Suppressor macrophage treated with lipopolysaccharide for 4 hours (primary cell): ENCODE measurements at places on chromosomes 13 and 19.

GRCh38 chr13:97328222-97328790 lies 105.7 kb upstream of the RAP2A start:
- DNase-seq = no peak

DNA sequence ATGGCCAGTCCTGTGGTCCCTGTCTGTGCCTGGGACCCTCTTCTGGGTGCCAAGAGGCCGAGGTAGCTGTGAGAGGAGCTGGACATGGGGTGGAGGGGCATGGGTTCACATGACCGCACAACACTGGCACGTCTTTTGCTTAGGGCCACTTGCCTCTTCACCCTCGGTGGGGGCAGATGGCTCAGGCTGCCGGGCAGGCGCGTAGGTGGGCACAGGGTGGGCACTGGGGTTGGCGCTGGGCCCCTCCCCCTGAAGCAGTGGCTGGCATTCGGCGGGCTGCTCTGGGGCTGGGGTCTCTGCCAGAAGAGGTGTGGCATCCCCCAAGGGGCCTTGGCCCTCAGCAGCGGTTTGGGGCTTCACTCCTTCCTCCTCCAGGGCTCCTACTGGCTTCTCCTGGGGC lies 8.4 kb downstream of the PALM3 start:
- DNase-seq = no peak

GRCh38 chr19:51594774-51595109 lies 23.7 kb downstream of the ZNF175 start:
- no peak for DNase-seq

DNA sequence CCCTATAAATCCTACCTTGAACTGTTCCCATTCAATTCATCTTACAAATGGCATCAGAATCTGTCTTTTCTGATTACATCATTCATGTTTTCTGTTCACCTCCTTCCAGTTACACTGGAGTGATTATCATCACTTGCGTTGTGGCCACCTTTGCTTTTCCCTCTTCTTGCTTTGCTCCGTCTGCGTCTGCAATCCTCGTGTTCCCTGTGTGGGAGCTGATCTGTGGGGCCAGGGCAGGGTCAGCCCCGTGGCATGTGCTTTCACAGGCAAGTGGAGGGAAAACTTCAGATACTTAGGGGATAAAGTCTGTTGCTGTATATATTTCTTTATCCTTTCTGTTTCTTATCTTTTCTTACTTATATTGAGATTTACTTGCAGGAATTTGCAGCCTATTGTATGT lies 277.7 kb downstream of the SLC7A1 start:
- no peak for DNase-seq

- no peak for DNase-seq
Observed at GRCh38 chr19:13152356-13152973, 2.3 kb downstream of the IER2 start.

DNA sequence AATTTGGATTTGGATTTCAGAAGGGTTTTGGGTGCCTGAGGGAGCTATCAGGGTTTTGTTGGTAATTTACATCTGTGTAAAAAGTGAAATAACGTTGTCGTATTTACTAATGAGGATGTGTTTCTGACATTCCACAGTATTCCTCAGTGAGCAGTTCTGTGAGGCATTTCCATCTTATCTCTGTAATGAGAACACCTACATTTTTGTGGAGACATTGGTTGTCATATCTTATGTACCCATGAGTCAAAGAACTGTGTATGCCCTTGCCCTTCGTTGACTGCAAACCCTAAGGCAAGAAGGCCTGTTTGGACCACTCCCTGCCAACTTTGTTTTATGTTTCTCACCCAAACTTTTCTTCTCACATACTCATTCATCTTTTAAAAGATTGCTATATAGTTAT lies 14.2 kb upstream of the IL17D start:
- DNase-seq = no peak

DNA sequence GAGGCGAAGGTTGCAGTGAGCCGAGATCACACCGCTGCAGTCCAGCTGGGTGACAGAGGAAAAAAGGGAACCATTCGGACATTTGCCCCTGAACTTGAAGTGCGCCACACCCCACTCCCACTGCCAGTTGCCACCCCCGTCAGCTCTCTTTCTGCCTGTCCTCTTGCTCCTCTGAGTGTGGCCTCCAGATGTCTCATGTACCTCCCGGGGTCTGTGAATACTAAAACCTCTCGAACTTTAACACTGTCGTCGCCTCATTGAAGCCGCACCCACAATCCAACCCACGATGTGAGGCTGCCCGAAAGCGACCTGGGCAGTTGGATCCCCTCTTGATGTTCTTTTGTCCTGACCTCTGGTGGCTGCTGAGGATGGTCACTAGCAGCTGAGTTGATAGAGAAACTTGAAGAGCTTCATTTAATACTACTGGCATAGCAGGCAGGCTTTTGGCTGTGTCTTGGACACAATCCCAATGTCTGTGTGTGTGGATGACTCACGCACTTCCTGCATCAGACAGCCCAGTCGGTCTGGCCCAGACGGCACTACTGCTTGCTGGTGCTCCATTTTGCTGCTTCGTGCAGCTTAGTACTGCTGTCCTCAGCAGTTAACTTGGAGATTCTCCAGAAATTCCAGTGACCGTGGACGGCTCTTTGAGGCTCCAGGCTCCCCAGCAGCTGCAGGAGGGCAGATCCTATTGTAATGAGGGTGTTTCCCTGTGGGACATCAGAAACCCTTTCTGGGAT lies 4.2 kb downstream of the FPR3 start:
- peak; percentile 90 for DNase-seq

- peak; percentile 47 for DNase-seq
Observed at GRCh38 chr13:66994097-66994496, 236.0 kb downstream of the PCDH9 start.

DNA sequence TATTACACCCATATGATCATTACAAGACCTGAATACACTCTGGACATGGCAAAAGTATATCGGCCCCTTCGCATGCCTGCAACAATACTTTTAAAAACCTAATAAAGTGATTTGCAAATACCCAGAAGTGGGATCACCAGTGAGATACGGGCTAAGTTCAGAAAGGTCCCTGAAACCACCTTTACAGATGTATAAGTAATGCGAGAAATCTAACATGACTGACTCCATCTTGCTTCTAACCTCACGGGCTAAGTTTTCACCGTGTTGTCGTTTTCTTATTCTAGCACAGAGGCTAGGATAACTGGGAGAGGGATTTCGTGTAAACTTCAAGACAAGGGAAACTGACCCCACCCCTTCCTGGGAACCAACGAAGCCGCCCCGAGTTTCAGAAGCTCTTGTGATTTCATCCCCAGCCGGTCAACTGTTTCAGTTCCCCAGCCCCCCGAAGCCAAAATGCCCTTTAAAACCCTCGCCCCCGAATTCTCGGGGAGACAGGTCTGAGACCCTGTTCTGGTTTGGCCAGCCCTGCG lies 703 bp downstream of the NEK3 start:
- DNase-seq = peak; percentile 66

DNA sequence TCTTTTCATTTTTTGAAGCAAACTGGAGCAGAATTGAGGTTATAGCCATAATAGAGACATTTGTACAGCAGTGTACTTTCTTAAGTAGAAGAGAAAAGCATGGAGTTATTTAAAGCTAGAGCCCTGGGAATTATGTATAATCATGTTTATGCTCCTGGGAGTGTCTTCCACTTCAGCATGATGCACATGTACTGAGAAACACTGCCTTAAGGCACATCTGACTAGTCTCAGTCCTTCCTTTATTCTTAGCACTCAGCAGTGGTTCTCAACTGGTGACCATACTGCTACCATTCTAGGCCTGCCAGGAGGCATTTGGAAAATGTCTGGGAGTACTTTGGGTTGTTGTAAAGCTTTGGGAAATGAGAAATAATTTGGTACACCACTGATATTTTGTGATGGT lies 45.8 kb downstream of the VWA8 start:
- no peak for DNase-seq

DNA sequence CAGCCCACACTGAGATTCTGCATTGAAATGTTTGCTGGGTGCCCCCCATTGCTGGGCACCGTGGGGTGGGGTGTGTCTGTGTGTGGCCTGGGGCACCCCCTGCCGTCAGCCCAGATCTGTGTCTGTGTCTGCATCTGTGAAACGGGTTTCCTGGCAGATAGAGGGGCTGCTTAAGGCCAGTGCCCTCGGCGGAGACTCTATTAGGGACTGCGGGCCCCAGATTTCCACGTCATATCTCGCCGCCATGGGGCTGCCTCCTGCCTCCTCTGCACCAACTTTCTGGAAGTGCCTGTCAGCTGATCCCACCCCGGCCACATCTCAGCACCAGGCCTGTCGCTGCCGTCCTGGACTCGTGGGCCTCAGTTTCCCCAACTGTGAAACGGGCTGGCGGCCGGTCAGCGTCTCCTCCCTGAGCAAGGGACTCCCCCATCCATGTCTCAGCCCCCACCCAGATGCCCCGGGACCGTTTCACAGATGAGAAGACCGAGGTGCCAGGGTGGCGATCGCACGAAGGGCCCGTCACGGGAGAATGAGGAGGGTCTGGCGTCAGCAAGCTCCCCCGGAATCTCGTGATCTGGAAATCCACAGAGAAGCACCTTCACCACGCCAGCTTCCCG lies 21.4 kb downstream of the ARID3A start:
- DNase-seq = no peak

DNA sequence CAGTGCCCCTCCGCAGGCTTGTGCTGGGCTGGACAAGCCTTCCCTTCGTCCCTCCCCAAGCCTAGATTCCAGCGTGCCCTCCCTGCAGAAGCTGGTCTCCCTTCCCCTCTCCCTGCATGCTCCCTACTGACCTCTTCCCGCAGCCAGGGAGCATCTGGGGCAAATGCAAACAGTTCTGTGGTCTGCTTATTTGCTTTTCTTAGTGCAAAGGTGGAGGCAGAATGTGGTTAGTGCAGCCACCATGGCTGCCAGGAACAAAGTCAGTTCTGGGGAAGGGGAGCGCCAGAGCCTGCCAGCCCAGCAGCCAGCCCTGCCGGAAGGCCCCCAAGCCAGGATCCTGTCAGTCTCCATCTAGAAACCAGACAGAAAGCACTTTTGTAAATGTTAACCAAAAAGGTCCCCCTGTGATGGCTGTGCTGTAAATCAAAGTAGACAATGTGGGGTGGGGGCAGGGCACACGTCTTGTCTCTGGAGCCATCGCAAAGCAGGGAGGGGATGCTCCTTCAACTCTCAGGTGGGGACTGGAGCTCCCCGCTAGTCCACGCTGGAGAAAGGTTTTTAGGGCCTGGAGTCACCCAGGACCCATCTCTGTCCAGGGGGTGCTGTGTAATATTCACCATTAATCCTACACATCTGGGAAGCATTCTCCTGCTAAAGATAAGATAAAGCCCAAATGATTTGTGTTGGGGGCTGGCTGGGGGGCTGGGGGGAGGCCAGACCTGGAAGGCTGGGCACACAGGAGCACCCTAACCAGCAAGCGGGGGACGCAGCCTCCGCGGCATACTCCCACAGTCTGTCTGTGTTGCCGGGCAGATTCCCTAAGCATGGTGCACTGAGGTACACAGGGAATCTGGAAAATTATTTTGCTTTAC lies 30.9 kb downstream of the SERP2 start:
- no peak for DNase-seq

DNA sequence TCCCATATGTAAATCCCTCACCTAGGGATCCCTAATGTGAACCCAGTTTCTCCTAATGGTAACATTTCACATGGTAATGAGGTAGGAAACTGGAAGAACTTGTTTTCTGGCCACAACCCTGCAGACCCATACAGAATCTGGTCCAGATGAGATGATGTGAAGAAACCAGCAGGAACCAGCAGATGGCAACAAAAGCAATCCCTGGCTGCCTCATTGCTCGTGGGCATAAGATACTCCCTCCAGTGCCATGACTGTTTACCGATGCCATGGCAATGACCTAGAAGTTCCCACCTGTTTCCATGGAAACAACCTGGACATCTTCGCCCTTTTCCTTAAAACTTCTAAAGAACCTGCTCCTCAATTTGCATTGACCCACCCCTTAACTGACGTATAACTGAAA lies 1.4 kb upstream of the CD209 start:
- DNase-seq = peak; percentile 27

DNA sequence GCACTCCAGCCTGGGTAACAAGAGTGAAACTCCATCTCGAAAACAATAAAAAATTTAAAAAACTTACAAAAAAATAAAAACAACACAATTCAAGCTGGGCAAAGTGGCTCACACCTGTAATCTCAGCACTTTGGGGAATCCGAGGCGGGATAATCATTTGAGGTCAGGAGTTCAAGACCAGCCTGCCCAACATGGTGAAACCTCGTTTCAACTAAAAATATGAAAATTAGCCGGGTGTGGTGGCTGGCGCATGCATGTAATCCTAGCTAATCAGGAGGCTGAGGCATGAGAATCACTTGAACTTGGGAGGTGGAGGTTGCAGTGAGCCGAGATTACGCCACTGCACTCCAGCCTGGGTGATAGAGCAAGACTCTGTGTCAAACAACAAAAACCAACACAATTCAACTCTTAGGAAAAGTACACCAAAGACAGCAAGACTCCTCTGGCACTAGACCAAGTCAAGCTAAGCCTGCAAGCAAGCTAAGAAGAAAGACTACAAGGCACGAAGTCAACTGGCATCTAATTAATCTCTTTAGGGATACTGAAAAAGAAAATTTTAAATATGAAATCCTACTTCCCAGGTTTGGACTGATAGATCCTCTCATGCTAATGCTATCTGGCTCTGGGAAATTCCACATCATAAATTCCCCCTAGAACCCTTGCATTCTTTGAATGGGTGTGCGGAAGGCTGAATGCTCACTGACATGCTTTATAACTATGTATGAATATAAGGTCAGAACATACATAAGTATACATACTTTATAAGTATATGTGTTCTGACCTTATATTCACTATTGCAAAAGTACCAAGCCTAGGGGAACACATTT lies 7.9 kb downstream of the PBX4 start:
- DNase-seq = no peak

DNA sequence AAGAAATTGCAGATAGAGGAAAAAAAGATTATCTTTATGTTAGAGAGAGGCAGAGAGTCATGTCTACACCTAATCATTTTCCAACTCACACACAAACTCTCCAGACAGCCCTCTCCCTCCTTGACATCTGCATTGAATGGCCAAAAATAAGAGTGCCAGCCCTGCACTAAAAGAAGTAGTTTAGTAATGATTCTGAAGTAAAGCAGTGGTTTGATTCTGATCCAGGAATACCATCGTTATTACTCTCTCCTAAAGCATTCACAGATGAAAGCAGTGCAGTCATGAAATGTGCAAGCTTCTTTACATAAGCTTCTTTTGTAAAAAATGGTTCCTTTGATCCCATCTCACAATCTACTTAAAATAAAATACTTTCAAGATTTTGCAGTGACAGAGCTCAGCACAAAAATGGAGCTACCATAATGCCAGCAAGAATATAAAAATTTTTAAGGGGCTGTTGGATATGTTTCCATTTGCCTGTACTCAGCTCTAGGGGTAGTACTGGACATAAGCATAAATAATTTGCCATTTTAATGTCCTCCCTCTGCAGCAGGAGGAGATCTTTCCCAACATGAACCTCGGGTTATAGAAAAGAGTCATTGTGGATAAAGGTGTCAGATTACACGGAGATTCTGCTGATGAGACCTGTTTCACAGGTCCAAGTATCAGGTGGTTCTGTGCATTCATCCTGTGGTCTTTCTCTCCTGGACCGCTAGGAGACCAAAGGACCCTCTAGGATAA lies 406.3 kb downstream of the DCT start:
- DNase-seq = no peak

DNA sequence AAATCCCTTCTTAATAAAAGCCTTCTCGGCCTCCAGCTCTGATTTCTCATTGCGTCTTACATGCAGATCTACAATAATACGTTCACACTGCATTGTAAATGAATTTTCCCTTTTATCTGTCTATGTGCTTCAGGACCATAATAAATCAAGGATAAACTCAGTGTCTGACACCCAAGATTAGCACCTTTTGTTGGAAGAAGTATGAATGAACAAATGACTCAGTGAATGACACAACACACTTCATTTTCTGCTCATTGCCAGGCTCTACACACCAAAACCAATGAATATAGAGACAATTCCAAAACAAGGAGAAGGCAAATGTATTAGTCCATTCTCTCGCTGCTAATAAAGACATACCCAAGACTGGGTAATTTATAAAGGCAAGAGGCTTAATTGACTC lies 1224.4 kb downstream of the EFNB2 start:
- DNase-seq = no peak
